ENCODE measurements at places on chromosomes 2 and 18.

DNA sequence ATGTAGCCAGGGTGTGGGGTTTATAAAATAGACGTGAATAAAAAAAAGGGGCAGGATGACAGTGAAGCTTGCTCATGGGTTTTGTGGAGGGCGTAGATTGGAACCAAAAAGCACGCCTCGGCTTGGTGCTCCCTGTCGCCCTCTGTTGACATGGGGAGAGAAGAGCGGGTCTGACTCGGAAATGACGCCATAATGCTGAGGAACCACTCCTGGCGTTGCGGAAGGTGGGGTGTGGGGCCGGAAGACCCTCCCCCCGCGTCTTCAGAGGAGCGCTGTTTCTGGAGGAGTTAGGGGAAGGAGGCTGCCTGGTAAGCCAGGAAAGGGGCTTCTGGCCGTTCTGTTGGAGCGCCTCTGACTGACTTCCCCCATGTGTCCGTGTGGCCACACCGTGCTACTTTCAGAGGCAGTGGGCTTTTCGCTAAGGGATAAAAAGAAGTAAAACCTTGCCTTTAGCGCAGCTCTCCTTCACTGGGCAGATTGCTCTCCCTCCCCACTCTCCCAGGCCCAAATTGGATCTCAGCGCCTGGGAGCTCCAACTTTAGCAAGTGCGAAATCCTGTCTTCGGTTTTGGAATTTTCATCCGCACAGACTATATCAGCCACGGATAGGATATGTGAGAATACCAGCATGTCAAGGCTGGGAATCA lies 42.8 kb downstream of the PLEKHA3 start:
- DNase-seq = peak; percentile 40

DNA sequence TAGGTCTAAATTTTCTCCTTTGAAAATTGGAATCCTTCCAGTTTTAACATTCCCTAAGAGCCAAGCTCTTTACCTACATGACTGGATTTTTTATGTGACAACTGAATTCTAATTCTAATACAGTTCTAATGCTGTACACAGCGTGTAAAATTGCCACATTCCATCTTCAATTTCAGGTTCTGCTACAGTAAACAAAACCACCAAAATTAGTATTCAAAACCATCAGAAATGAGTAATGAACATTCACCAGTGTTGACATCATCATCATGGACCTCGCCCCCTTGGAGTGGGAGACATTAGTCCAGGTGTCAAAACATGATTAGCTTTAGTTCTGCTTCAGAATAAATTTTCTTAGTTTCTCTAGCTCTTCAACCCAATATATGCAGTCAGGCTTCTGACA lies 133.6 kb downstream of the MBD2 start:
- no peak for DNase-seq

DNA sequence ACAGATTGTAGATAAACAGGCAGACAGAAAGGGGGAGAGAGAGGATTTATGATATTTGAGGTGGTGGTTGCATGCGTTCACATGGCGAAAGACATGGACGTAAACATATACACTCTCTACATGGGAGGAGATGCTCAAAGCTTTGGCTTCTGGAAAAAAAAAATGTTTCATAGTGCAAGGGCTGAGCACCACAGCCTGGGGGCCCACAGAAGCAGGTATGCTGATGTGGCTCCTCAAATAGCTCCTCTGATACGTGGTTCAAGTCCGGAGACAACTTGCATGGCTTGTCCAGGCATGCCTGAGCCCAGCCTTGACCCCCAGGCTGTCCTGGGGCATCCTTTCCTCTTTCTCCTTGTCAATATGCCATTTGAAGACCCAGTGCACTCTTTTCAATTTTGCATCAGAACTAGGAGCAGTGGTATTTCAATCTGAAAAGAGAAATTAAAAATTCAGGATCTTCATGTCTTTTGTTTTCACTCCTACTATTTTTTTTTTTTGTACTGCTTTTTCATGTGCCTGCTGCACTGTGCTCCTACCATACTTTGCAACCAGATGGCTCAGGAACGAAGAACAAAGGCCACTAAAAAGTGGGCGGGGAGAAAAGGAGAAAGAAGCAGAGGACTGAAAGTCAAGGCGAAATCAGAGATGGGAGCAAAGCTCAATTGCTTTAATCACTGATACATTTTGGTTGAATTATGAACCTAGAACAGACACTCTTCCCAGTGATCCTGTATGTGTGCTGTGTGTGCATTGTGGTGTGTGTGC lies 495.7 kb upstream of the TCF4 start:
- DNase-seq = no peak

GRCh38 chr2:9243357-9243756 lies 36.7 kb downstream of the ASAP2 start:
- DNase-seq = no peak

DNA sequence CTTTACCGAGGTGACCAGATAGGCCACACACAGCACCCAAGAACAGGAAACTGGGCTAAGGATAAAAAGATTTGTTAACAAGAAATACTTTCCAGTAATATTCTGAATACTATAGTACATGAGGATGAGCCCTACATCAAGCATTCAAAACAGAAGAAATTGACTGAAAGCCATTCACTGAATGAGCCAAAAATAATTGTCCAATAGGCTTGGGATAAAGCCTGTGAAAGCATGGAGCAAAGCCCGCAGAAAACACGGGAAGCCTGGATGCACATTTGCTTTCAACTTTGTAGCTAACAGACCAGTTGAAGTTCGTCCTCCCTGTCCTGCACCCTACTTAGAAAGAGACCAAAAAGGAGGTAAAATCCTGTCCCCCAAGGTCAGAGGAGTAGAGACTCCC lies 56.3 kb downstream of the DIPK1C start:
- no peak for DNase-seq

- DNase-seq = no peak
Measured at GRCh38 chr2:86216575-86217555, 17.6 kb downstream of the MRPL35 start.

DNA sequence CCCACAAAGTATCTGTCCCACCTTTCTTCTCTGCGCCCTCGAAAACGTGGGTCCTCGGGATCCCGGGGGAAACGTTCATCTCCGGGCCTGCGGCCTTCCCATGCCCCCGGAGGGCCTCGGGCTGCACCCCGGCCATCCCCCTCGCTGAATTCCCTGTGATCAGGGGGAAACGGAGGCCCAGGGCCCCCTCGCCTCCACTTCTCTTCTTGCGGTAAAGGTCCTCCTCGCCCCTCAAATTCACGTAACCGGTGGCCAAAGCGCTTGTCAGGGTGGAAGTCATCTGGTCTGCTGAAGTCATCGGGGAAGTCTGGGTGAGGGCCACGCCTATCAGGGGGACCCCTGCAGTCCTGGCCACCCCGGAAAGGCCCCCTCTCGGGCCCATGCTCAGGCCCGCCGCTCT lies 12.3 kb downstream of the SFT2D3 start:
- no peak for DNase-seq

GRCh38 chr2:150733051-150733618 lies 245.7 kb upstream of the RND3 start:
- DNase-seq = no peak

GRCh38 chr2:200317975-200318374 lies 11.5 kb downstream of the SPATS2L start:
- DNase-seq = no peak

GRCh38 chr2:54967269-54967668 lies 83.0 kb downstream of the RTN4 start:
- no peak for DNase-seq

GRCh38 chr18:55265984-55266383 lies 306.7 kb upstream of the CCDC68 start:
- no peak for DNase-seq

DNA sequence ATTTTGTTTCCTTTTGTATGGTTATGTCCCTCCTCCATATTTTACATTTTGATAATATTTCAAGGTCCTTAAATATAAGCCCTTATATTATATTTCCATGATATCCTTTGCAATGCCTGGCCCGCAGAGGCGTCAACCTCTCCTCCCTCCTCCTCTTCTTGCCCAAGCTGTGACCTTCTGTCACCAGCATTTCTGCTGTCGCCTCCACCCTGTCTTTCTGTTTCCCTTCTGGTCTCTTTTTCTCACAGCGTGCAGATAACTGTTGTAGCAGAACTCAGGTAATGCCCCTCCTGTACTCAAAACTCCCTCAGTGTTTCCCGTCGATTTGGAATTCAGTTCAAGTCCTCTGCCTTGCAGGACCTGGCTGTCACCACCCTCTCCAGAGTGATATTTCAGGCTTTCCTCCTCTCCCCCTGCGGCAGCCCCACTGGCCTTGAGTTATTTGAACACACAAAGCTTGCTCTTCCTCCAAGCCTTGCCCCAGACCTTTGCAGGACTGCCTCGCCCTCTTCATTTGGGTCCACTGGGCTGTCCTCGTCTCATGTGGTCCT lies 709.3 kb downstream of the DCDC2C start:
- DNase-seq = no peak

DNA sequence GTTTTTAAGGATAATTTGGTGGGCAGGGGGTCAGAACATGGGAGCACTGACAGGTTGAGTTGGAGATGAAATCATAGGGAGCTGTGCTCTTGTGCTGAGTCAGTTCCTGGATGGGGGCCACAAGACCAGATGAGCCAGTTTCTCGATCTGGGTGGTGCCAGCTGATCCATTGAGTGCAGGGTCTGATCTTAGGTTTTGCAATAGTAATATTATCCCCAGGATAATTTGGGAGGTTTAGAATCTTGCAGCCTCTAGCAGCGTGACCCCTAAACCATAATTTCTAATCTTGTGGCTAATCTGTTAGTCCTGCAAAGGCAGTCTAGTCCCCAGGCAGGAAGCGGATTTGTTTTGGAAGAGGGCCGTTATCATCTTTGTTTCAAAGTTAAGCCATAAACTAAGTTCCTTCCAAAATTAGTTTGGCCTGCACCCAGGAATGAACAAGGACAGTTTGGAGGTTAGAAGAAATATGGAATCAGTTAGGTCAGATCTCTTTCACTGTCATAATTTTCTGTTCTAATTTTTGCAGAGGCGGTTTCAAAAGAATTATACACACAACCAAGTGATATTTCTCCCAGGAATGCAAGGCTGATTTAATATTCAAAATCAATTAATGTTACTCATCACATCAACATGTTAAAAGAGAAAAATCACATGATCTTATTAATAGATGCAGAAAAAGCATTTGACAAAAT lies 23.0 kb downstream of the DBI start:
- DNase-seq = no peak

DNA sequence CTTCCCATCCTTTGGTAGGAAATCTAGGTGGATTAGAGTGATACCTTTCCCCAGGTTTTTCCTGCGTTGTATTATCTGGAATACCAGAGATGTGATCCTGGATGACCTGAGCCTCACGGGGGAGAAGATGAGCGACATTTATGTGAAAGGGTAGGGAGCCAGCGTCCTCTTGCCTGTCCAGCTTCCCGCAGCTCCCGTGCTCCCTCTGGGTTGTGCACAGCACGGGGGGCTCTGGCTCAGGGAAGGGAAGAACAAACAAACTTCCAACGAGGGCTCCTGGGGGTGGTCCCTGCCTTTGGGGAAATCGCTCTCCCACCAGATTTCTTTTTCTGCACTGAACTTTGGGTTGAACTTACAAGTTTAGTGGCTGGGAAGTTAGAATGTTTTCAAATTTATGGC lies 215.7 kb downstream of the DYSF start:
- no peak for DNase-seq

- DNase-seq = no peak
Measured at GRCh38 chr2:42102591-42103450, 55.0 kb downstream of the PKDCC start.

DNA sequence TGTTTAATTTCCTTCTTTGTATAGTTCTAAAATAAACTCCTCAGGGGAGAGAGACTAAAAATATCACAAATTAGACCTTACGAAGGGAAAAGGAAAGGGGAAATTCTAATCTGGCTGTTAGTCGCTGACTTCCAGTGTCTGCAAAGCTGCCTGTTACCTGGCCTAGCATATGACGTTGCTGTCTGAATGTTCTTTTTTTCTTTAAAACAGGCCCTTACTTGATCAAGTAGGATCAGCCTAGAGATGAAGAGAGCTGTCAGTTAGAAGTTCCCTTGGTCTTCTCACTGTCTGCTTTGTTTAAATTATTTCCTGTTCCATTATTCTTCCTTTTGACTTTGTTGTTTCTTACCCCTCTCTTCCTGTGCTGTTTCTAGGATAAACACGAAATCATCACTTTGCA lies 11.2 kb downstream of the NCK2 start:
- DNase-seq = no peak

GRCh38 chr2:128988326-128988725 lies 669.7 kb upstream of the HS6ST1 start:
- no peak for DNase-seq

DNA sequence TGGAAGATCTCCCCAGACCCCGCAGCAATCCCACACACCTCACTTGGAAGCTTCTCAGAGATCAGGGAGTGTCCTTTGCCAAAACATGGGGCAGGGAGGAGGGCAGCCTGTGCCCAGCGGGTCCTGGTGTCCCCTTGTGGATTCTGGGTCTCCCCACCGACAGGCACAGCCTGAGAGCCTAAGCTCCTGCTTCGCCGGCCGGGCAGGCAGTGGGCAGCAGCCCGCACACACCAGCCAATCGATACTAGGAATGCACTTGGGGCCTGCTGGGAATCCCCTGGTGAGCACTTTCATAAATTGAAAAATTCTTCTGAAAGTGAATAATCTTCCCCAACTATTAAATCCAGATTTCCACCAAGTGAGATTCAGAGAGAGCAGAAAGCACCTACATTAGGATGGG lies 246.0 kb downstream of the ATAD2B start:
- no peak for DNase-seq

GRCh38 chr2:159612255-159612901 lies 4.0 kb downstream of the BAZ2B start:
- DNase-seq = no peak

DNA sequence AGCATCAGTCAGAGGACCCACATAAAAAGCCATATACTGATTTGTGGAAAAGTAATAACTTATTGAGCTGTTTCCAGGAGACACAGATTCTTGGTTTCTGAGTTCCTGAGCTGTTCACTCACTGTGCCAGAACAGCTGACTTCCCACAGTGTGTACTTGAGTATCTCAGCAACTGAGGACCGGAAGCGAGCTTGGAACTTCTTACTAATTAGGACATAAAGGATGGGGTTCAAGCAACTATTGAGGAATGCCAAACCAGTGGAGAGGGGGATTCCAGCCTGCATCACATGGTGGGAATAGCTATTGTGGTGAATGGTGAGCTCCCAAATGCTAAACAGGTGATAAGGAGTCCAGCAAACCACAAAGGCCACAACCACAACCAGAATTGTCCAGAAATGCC lies 16.4 kb downstream of the EEF1B2 start:
- DNase-seq = peak; percentile 9

GRCh38 chr2:105903051-105903674 lies 158.5 kb downstream of the NCK2 start:
- no peak for DNase-seq

GRCh38 chr2:226423498-226423960 lies 376.1 kb downstream of the IRS1 start:
- DNase-seq = peak; percentile 81

GRCh38 chr2:47311764-47312490 lies 91.0 kb upstream of the MSH2 start:
- no peak for DNase-seq

GRCh38 chr2:46181306-46181705 lies 115.9 kb upstream of the EPAS1 start:
- no peak for DNase-seq
